Left cardiac atrium (tissue), 4 donors: ENCODE measurements at places on chromosomes 1 and 21. TPM values are rescaled to one million over a fixed set of nuclear protein-coding genes. Genes with fewer than 3 reads are reported as not detected.

DNA sequence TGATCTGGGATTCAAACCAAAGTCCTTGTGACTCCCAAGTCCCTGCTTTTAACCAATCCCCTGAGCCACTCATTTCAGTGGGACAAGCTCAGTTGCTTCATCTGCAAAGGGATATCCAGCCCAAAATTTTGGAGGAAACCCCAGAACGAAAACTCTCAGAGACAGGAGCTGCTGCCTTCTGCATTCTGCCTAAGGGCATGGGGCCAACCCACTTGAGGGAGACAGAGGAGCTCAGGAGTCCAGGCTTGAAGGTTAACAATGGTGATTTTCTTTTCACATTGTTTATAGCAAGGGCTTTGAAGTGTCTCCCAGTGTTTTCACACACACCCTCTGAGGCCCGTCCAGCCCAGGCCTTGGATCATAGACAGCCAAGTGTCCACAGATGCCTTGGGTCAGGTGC is 148.1 kb upstream of the CTTNBP2NL start:
- DNase-seq: peak; percentile 47

DNA sequence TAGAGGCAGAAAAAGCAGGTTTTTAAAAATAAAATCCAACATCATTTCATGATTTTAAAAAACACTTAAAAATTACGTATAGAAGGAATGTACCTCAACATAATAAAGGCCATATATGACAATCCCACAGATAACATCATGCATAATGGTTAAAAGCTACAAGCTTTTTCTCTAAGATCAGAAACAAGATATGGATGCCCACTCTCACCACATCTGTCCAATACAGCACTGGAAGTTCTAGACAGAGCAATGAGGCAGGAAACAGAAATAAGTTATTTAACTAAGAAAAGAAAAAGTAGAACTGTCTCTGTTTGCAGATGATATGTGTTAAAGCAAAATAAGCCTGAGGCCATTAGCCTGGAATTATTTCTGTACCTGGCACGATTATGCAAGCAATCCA is 96.3 kb downstream of the UCHL5 start:
- no peak for DNase-seq

DNA sequence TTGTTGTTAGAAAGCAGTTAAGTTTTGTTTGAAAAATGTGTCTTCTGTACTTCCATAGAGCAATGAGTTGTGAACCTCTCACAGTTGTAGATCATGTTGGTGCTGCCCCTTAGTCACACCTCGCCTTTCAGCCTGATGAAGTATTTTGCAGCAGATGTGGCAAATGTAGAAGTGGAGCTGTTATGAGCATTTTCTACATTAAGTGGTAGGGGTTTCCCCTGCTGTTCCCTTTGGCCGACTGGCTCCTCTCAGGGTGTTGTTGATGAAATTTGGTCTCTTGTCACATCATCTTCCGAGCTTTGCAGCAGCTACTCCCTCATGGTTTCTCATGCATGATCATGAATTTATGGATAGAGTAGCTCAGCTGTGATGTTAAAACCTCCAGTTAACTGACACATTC is 33.6 kb upstream of the DENND1B start:
- DNase-seq: no peak

SPRR2B gene
- total RNA-seq: not detected

- DNase-seq: no peak
These were observed 7.5 kb upstream of the MOV10 start for GRCh38 chr1:112666946-112667345.

RNF186 gene
- not detected for total RNA-seq

IFI44L gene
- total RNA-seq: 20.7 TPM

DNA sequence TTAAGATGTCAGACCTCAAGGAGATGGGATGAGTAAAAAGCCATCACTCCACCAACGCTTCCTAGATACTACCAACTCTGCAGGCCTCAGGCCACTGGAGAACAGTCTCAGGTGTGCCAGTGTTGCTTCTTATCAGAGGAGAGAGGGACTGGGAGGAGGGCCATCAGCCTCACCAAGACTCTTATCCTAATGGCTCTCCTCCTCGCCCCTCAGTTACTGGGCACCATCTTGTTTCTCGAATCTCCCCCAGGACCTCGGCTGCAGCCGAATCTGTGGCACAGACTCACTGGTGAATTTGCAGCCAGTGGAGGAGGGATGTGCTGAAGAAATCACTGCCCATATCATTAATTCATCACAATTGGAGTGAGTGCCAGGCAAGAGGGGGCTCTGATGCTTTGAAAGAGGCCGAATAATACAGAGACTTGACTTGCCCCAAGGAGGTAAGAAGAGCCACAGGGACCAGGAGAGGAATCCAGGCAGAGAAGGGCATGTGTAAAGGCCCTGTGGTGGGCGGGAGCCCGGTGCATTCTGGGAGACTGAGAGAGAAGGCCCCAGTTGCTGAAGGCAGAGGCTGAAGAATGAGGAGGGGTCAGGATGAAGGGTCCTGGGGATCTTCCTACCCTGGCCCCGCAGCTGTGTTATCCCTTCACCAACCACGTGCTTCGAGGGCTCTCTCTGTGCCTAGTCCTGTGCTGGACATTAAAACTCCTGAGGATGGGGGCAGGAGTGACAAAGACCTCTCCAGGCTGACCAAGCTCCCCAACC is 129.8 kb downstream of the PTPRU start:
- no peak for DNase-seq

DNA sequence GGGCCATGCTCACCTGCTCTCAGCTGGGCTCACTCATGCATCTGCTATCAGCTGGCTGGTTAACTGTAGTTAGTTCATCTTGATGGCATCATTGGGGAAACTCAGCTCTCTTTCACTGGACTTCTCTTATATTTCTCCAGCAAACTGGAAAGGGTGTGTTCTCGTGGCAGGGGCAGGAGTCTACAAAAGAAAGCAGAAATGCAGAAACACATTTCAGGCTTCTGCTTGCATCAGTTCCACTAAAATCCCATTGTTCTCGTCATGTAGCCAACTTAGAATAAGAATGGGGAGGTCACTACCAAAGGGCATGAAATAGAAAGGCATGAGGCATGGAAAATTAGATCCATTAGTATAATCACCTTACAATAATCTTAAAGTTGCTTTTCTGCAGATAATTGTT is 207.3 kb downstream of the NRIP1 start:
- no peak for DNase-seq

GRCh38 chr1:78712467-78713051 is 62.9 kb downstream of the IFI44 start:
- DNase-seq: no peak

S100A12 gene
- total RNA-seq: 5.2 TPM

OR2T29 gene
- total RNA-seq: not detected

DNA sequence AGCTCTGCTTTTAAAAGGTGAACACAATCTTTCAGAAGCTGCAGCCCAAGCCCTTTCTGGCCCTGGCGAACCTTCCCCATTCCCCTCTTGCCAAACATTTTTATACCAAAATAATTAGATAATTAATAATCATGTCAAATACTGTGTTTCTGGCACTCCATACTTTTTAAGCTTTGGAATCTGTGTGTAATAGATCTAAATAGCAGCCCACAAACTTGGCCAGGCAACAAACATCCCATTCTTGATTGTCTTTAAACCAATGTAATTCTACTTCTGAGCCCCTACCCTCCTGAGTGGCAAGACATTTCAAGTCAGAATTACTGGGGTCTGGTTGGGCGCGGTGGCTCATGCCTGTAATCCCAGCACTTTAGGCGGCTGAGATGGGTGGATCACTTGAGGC is 137.7 kb downstream of the NAV1 start:
- no peak for DNase-seq

GRCh38 chr1:16026723-16027484 is 5.1 kb downstream of the CLCNKA start:
- no peak for DNase-seq

GRCh38 chr1:184112176-184112948 is 60.8 kb downstream of the TSEN15 start:
- DNase-seq: no peak

DNA sequence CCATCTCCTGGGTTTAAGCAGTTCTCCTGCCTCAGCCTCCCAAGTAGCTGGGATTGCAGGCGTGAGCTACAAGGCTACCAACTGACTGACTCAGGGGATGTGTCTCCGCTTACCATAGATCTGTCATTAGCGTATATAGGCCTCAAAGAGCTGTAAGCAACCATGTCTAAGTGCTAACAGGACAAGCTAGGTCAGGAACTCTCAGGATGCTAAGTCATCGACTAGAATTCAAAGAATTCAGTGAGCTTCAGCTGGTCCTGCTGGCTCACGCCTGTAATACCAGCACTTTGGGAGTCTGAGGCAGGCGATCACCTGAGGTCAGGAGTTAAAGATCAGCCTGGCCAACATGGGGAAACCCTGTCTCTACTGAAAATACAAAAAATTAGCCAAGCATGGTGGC is 29.5 kb downstream of the CAPN2 start:
- no peak for DNase-seq
